ENCODE measurements at places on chromosomes 12 and 14. TPM values are rescaled to one million over a fixed set of nuclear protein-coding genes. Genes with fewer than 3 reads are reported as not detected.

LRRK2 gene
- 51.7 TPM for total RNA-seq

MMP14 gene
- total RNA-seq: 138 TPM

CISTR gene
- total RNA-seq: not detected

TMEM30B gene
- 50.1 TPM for total RNA-seq

RNU4-1 gene
- total RNA-seq: 1,748 TPM

SSPN gene
- 119 TPM for total RNA-seq

HOXC12 gene
- total RNA-seq: 0.22 TPM

AICDA gene
- 0.40 TPM for total RNA-seq

ZFP36L1 gene
- 434 TPM for total RNA-seq

KLRB1 gene
- total RNA-seq: 1.4 TPM

CCDC175 gene
- not detected for total RNA-seq

SNRNP35 gene
- total RNA-seq: 26.9 TPM

OSBPL8 gene
- total RNA-seq: 103 TPM

Data from sciatic nerve (tissue), 2 donors.